Muscle of leg (tissue), 16 donors: ENCODE measurements at places on chromosomes 7 and 10. TPM values are rescaled to one million over a fixed set of nuclear protein-coding genes. Genes with fewer than 3 reads are reported as not detected.

The HYAL4 gene
- total RNA-seq: 0.09 TPM

DNA sequence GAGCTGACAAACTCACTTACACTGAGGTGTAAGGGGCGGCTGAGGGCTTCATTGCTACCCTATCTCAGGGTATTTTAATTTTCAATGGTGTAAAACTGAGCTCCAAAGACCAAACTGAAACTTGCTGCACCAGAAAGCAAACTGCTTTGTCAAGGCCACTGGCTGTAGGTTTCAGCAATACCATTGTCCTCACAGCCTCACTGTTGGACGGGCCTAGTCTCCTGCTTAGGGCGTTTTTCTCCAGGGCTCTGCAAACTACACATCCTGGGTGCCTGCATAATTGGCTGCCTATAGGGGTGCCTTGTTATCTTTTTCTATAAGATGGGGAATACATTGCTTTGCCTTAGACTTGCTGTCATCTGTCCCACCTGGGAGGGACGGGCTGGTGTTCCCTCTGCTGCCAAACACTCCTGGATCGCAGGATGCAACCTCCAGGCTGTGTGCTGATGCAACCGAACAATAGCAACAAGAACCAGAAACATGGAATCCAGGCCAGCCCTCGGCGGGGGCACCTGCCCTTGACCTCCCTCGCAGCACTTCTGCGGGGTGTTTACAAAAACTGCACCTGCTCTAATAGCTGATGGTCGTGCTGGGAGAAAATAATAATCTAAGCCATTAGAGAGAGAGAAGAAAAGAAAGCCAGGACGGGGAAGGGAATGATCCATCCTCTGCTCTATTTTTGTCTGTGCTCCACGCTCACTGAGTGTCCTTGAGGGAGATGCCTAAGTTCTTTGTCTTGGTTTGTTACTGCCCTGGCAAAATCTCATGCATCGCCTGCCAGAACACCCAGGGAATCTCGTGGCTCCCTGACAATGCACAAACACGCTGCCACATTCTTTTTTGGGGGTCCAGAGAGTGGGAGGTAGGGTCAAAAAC lies 104.5 kb downstream of the GALNT17 start:
- no peaks in the 10 kb centered on the region for H3K27me3 ChIP-seq
- H3K4me3 ChIP-seq: no peak overlapping the region
- H3K36me3 ChIP-seq: no peaks in the 10 kb centered on the region
- peaks cover 34% of the 10 kb centered on the region for H3K4me1 ChIP-seq
- DNase-seq: peak; percentile 33

- H3K4me1 ChIP-seq: peaks cover 20% of the 10 kb centered on the region
- peak; percentile 53 for DNase-seq
- no peaks in the 10 kb centered on the region for H3K27me3 ChIP-seq
Observed at GRCh38 chr10:99926925-99927720, 82.6 kb downstream of the DNMBP start.

- H3K4me3 ChIP-seq: no peak overlapping the region
- no peak for DNase-seq
- no peaks in the 10 kb centered on the region for H3K27me3 ChIP-seq
Observed at GRCh38 chr7:142089035-142089434, 22.5 kb upstream of the MGAM2 start.

DNA sequence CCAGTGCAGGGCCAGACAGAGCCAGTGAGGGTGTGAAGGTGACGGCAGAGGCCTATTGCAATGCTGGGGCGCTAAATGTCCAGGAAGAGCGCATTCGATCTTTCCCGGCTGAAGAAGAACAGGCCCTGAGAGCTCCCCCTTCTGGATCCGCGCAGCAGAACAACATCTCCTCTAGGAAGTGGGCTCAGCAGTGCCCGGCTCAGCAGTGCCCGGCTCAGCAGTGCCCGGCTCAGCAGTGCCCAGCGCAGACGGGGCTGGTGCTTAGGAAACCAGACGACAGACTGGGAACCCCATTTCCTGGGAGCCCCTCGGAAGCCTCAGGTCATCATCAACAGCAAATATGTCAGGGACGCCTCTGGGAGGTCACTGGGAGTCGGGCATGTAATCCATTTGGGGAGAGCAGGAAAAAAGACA lies 4.7 kb upstream of the NOS3 start:
- peaks cover 19% of the 10 kb centered on the region for H3K27me3 ChIP-seq
- no peak overlapping the region for H3K27ac ChIP-seq
- peak; percentile 61 for DNase-seq
- H3K4me3 ChIP-seq: no peak overlapping the region
- H3K4me1 ChIP-seq: peaks cover 31% of the 10 kb centered on the region

The NSUN6 gene
- 16.5 TPM for total RNA-seq

DNA sequence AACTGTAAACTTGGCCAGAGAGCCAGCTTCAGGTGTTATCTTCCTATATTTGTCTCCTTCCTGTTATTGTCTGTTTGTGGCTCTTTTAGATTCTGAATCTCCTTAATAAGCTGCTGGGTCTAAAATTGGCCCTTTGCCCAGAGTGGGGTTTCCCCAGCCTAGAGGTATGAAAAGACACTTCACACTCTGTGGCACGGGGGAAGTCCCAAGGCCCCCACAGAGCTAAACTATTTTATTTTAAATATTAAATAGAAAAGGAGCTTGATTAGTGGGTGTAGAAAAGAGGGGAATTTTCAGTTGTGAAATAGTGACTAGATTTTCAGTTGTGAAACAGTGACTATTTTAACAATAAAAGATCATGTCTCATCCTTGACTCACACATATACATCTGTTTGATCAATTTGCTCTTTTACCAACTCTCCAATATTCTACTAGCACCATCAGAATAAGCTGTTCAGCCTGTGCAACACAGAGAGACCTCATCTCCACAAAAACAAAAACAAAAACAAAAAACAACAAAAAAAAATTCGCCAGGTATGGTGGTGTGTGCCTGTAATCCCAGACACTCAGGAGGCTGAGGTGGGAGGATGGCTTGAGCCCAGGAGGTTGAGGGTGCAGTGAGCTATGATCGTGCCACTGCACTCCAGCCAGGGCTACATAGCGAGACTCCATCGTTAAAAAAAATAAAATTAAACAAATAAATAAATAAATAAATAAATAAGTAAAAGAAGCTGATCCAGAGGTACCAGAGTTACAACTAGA lies 24.9 kb upstream of the ADO start:
- no peak overlapping the region for H3K27ac ChIP-seq
- H3K4me1 ChIP-seq: peaks cover 4% of the 10 kb centered on the region
- H3K4me3 ChIP-seq: no peak overlapping the region

The BICC1 gene
- total RNA-seq: 23.8 TPM

- H3K36me3 ChIP-seq: peaks cover 16% of the 10 kb centered on the region
- H3K4me1 ChIP-seq: no peaks in the 10 kb centered on the region
- no peak for DNase-seq
- no peak overlapping the region for H3K4me3 ChIP-seq
- H3K27ac ChIP-seq: no peak overlapping the region
Observed at GRCh38 chr10:113907166-113907565, 52.7 kb downstream of the NHLRC2 start.

The ELFN1 gene
- 4.4 TPM for total RNA-seq

The LRRD1 gene
- 0.31 TPM for total RNA-seq

GRCh38 chr10:29502351-29502750 lies 132.4 kb downstream of the SVIL start:
- H3K4me1 ChIP-seq: no peaks in the 10 kb centered on the region
- no peaks in the 10 kb centered on the region for H3K27me3 ChIP-seq
- no peak overlapping the region for H3K27ac ChIP-seq
- H3K4me3 ChIP-seq: no peak overlapping the region
